ENCODE measurements at places on chromosomes 16 and 17.

DNA sequence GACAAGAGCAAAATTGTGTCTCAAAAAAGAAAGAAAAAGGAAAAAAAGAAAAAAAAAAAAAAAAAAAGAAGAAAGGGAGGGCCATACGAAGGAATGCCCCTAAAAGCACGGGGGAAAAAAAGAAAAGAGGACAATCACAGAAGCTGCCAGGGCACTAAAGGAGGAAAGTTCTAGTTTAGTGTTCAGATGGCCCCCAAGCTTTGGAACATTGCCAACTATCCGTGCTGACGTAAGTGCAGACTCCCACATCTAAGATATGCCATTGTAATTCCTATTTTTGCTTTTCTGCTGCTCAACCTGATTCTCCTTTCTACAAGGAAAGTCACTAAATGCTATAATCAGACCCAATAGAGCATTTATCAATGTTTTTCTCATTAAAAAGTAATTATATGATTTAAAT lies 842.1 kb downstream of the KCNJ2 start:
- DNase-seq, result no peak

GRCh38 chr16:8346294-8346693 lies 244.0 kb downstream of the TMEM114 start:
- no peak for DNase-seq

- DNase-seq, result no peak
These were observed 23.4 kb upstream of the TNRC6C start for GRCh38 chr17:77935121-77935571.

DNA sequence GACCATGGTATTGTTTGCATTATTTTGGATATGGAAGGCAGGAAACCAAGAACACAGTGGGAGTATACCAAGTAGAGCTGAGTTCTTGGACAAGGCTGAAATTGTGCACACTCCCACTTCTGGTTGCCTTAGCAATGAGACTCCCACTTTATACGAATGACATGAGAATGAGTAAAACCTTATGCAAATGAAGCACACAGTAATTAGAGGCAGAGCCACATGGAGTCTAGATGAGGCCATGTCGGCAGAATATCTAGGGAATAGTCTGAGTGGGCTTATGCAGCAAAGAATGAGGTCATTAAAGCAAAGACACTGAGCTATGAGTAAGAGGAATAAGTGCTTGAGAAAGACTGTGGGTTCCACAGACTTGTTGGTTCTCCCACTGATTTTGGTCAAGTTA lies 178.7 kb downstream of the GRIN2A start:
- no peak for DNase-seq

DNA sequence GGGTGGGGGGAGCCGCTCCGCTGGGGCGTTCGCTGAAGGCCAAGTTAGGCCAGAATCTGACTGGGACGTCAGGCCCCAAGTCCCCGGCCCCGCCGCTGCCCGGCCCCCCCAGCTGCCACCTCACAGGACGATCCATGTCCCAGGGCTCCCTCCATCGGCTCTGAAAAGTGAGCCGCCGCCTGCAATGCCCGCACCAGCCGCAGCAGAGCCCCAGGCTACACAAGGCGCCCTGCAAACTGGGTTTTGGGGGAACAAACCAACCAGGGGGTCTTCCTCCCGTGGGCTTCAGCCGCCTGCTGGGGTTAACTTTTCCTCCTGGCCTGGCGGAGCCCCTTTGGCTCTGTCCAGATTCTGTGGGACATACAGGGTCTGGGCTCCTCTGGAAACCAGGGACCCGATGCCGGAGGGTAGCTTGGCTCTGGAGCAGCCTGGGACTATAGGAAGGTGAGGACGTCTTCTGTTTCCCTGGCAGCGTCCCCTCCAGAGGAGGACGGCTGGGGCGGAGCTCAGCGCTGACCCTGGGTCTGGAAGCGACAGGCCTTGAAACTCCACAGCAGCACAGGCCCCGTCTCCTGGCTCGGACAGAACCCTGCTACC lies 835 bp downstream of the NME4 start:
- DNase-seq, result no peak

DNA sequence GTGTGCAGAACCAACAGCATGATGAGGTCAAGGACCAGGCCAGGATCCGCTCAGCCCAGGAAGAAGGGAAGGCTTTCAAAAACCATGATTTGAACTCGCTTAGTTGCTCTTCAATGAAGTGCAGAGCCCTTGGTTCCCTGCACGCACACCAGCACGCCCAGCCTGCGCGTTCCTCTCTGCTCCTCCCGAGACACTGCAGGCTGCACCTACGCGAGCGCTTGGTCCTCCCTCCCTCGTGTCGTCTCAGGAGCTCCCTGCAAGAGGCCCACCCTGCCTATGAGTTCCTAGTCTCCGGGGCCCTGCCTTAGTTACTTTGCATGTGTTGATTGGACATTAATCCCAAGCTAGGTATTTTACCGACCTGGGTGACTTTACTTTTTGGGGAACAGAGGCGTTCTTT lies 132.9 kb upstream of the TNRC6C start:
- no peak for DNase-seq

DNA sequence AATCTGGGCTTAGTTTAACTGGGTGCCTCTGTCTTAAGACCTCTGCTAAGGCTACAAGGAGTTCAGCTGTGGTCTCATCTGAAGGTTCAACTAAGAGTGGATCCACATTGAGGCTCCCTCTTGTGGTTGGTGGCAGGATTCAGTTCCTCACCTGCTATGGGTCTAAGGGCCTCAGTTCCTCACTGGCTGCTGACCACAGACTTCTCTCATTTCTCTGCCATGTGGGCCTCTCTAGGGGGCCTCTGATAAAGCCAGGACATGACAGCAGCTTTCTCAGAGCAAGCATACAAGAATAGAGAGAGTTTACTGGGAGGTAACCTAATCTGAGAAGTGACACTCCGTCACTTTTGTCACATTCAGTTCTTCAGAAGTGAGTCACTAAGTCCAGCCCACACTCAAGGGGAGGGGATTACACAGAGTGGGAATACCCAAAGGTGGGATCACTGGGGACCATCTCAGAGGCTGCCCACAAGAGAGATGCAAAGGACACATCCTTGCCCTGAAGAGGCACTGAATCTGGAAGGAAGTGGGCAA lies 19.2 kb upstream of the ABAT start:
- no peak for DNase-seq

GRCh38 chr17:15240644-15241043 lies 24.5 kb downstream of the PMP22 start:
- DNase-seq, result no peak

DNA sequence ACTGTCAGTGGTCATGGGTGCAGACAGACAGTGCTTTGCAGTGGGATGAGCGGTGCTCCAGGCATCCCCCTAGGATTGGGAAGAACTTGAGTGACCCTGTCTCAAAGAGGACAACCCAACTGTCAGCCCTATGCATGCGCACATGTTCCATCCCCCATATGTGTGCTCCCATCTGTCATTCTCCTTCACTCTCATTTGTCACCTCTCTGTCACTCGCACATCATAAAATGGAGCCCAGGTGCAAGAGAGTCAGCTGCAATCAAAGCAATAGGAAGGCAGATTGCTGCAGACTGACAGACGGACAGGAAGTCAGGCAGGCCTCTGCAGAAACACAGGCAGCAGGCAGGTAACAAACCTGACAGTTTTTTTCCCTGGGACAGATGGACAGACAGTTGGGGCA lies 101.8 kb upstream of the CCL1 start:
- DNase-seq, result no peak

GRCh38 chr17:44123356-44124117 lies at the start of gene HDAC5:
TSS of gene HDAC5 (minus strand) at chr17:44123641. CDS start at chr17:44117515, 6,126 bp downstream.
- peak; percentile 93 for DNase-seq

DNA sequence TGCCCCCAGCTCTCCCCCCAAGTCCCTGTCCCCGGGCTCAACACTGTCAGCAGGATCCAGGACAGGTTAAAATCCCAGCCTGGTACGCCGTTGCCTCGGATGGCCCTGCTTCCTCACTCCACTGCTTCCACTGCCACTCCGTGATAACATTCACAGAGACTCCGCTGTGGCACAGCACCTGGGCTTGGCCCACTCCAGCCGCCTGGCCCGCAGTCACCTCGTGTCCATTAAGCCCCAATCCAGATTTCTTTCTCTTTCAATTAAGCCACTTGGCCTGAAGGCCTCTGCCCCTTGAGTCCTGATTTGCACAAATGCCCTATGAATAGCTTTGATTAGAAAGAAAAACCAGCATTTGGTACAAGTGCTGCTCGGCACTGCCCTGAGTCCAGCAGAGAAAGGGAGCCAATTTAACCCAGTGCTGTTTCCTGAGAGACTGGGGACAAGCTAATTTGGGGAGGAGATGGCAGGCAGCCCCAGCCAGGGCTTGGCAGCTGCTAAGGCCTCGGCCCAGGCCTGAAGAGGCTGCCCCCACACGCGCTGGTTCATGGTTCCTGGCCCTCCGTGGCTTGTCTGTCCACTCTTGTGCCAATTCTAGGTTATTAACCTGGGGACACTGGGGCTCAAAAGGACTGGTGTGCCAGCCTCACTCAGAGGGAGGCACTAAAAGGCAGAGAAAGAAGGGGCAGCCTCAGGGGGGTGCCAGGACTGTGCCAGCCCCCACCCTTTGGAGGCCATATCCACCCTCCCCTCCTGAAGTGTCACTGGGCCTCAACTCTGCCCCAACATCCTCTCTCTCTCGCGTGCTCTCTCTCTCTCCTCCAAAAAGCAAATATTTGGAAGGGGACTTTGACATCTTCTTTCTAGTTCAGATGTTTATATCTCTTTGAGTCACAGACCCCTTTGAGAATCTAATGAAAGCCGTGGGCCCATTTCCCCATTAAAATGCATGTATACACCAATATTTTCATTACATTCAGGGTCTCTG lies 29.8 kb upstream of the SPPL2C start:
- no peak for DNase-seq

- no peak for DNase-seq
These were observed 33.9 kb downstream of the COX4I1 start for GRCh38 chr16:85833219-85833920.

- DNase-seq, result no peak
These were observed 32.2 kb upstream of the CRYBA1 start for GRCh38 chr17:29214215-29215146.

DNA sequence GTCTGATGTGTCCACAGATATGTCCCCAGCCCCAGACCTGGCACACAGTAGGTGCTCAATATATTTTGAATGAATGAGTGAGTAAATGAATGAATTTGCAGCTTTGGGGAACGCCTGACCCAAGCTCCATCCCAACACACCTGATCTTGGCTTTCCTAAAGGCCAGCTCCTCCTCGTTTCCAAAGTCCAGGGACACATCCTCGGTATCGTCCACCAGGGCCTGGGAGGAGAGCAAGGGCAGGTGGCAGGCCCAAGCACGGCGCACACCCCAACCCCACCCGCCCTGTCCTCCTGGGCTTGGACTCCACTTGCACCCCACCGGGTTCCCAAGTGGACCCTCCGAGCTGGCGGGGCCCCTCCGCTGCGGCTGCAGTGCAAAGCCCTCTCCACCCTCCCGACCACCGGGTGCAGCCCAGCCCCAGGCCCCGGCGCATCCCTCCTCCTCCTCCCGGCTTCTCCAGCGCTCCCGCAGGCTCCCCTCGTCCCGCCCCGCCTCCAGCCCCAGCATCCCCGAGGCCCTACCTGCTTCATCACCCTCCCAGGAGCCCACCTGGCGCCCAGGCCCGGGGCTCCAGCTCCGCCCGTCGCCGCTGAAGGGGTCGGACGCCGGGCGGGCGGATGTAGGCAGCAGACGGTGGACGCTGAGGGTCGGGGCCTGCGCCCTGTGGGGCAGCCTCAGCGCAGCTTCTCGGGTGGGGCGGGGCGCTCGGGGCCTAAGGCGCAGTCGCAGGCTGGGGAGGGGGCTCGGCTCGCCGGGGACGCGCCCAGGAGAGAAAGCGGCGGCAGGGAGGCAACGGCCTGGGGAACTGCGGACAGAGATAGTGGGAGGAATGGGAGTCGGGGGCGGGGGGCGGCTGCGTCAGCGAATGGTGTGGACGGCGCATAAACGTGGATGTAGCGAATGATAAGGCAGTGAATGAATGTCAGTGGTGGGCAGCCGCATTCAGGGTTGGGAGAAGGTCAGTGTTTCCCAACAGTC lies at the start of gene TVP23A:
Gene TVP23A, minus strand, starts transcription at position 832 of the 979 bp plus-strand sequence. Its CDS starts 301 bp downstream, at position 531.
- no peak for DNase-seq

All from activated CD8-positive, alpha-beta memory T cell treated with anti-CD3 and anti-CD28 coated beads for 1 hour (primary cell).